ENCODE measurements at places on chromosomes 4 and X.

DNA sequence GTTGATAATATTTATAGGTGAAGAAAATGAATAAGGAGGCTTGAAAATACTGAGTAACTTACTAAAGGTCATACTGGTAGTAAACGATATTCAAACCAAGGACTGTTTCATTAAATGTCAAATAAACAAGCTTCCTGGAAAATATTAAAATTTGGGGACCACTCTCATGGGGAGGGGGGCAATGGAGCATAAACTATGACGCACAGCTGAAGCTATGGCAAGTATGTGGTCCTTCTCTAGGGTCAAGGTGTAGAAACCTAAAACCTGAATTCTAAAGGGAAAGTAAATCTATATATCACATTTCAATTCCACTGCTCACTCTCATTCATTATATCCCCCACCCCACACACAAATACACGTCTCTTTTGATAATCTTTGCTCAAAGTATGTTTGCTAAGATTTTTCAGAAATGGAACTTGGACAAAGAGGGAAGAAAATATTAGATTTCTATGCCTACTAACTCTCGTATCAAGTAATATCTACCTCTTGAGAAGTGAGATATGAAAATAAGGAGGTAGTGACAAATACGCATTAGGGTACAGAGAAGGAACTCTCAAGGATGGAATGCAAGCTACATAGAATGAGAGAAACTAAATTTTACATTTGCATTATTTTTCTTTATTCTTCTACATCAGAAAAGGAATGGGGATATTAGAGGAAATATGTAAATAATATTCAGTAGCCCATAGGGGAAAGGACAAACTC, 84.6 kb downstream of the PDS5A start:
- no peak for DNase-seq

DNA sequence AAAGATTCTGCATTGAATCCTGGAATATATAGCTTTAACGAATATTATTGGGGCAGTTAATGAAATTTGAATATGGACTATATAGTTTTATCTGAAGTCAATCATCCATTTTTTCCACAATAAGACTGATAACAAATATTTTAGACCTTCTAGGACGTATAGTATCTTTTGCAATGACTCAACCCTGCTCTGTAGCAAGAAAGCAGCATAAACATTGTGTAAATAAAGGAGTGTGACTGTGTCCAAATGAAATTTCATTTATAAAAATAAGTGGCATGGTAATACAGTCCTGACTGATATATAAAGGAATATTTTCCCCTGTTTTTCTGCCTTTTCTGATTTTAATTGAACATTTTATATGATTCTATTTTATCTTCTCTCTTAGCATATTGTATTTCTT, 947.7 kb upstream of the SLIT2 start:
- no peak for DNase-seq

GRCh38 chr4:139987502-139987850, 166.5 kb downstream of the MAML3 start:
- DNase-seq, result no peak

DNA sequence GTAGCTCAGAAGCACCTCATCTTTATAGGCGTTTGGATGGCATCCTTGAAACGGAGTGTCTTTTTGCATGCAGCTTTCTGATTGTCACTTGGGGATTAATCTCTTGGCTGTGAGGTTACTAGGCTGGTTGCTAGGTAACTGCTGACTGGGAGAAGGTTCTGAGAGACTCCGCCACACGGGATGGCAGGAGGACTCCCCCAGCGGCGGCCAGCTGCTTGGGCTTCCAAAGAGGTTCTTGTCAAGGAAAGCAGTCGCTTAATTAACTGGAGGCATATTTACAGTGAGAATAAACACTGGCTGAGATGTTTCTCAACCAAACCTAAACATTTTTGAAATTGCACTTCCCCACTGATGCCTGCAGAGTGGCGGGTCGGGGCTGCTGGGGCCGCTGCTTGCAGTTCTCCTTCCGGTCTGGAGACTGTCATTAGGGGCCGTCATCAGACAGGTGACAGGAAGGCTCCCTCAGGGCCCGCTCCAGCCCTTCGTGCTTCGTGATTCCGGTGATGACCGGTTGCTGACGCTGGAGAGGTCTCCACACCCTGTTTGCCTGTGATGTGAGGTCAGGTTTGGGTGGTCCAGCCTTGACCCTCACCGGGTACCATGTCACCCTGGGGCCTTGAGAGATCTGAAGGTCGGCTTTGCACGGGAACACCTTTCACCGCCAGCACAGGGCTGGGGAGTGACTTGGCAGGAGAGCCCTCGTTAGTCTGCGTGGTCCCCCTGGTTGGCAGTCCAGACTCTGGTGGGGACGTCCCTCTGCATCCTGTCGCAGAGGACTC, 9.1 kb downstream of the NSG1 start:
- DNase-seq, result no peak

DNA sequence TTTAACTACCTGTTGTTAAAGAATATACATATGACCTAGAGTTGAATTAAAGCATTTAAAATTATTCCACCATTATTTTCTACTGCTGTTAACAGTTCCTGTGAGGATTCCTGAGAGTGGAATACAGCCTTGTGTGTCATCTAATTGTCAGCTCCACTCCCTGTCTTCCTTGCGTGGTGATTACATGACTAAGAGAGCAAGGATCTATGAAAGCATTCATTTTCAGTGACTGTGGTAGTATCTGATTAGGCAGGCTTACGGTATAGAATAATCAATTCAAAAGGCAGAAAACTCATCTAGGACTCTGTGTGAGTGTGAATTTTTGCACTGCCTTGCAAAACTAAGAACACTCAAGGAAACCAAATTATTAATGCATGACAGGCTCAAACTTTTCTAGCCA, 577.8 kb downstream of the SH3BGRL start:
- no peak for DNase-seq

GRCh38 chr4:138897811-138898226, 117.8 kb upstream of the NOCT start:
- DNase-seq, result no peak

DNA sequence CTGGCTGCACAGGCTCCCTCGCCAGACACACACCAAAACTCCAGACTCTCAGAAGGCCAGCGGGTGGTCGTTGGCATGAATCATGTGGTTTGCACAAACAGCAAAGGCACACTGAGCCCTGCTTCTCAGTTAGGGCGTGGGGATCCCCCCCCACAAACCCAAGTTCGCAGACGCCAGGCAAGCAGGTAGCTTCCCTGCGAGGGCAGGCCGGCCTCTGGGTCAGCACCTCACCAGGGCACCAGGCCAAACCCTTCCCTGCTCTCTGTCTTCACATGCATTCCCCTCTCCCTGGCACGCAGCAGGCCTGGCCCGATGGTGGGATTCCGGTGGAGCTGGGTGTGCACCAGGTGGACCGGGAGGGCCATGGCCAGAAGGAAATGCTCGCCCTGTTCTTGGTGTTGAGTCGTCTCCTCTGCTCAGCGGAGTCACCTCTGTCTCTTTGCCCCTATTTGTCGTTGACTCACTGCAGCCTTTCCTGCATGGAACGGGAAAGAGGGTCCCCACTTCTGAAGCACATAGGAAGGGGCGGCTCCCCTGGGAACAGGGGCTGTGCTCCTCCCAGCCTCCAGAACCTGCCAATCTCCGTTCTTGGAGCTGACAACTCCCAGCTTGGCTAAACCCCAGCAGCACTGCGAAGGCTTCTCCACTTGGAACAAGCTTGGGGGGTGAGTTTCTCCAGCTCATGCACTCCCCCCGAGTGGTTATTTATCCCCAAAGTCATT, 51.4 kb downstream of the SORCS2 start:
- DNase-seq, result no peak

DNA sequence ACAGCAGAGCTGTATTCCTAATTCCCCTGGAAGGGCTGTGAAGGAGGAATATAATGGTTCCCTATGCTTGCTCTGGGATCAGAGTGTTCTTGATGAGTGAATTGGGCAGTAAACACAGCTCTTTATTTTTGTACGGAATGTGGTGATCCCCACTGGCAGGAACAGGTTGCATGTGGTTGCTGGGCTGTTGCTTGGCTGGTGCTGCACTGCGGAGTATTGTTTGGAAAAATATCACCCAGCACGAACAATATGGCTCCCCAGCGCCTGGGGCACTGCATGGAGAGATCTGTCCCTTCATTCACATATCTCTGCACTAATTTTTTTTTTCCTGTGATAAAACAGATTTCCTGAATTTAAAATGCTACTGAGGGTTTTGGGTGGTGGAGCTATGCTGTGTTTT, 119.7 kb downstream of the MGST2 start:
- no peak for DNase-seq

GRCh38 chr4:145351922-145352321, 129.7 kb upstream of the SMAD1 start:
- no peak for DNase-seq

- DNase-seq, result no peak
These were observed 567.9 kb downstream of the INPP4B start for GRCh38 chr4:142278171-142278570.

DNA sequence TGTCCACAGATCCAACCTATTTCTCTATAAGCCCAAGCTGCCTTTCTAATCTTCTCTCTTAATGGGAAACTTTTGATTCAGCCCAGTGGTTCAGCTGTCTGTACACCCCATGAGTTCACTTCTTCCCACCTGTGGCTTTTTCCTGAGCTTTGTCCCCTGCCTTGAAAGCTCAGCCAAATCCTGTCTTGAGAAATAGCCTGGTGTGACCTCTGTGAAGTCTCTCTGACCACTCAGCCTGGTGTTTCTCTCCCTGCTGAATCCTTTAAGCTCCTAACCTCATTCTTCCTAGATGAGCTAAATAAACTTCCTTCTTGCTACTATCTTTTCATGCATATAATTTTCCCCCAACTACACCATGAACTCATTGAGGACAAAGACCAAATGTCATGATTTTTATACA, 15.2 kb upstream of the HERC5 start:
- DNase-seq, result no peak

DNA sequence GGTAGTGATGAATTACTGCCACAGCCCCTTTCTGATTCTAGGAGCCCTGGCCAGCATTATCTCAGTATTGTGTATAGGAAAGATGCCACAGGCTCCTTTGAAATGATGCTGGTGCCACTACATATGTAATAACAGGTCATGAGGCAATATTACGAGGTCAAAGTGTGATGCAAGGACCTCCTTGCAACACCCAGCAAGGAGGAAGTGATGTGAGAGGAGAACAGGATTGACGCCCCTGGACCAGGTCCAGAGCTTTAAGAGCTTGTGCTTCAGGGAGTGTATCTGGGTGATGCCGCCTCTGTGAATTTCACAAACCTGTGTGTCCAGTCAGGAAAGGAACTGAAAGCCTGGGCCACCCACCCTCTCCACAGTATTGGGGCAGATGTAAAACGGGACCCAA, 261.8 kb downstream of the MID1IP1 start:
- no peak for DNase-seq

GRCh38 chr4:132866616-132867015, 282.5 kb upstream of the PCDH10 start:
- DNase-seq, result no peak

DNA sequence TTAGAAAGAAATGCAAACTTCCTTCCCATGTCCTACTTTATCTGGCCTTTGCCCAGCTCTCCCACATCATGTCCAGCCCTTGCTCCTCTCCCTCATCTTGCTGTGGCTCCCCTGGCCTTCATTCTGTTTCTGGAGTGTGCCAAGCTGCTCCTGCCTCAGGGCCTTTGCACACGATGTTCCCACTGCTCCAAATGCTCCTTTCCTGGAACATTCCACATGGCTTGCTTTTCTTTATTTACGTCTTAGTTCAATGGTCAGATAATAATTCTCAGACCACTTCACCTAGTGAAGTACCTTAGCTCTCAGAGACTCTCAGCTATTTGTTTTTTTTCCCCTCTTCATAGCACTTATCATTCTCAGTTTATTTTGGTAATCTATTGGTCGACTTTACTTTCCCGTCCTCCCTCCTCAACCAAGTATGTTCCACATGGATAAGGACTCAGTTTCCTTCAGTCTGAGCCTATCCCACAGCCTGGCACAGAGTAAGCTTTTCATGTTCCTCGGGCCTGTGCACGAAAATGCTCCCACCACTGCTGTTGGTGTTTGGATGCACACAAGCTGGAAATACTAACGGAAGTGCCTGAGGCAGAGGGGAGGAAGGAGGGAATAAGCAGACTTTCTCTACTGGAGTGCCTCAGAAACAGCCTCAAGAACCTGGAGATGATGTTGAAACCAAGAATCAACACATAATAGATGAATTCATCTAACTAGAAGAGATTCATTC, 23.4 kb upstream of the MAP9 start:
- DNase-seq, result no peak

GRCh38 chr4:85860066-85860740, 385.3 kb downstream of the ARHGAP24 start:
- no peak for DNase-seq

GRCh38 chr4:110660755-110661154, 37.9 kb upstream of the PITX2 start:
- DNase-seq, result no peak

- no peak for DNase-seq
These were observed 48.1 kb upstream of the ATXN3L start for GRCh38 chrX:13367950-13368349.

- DNase-seq, result no peak
These were observed 104.5 kb downstream of the AMELX start for GRCh38 chrX:11397680-11398079.

DNA sequence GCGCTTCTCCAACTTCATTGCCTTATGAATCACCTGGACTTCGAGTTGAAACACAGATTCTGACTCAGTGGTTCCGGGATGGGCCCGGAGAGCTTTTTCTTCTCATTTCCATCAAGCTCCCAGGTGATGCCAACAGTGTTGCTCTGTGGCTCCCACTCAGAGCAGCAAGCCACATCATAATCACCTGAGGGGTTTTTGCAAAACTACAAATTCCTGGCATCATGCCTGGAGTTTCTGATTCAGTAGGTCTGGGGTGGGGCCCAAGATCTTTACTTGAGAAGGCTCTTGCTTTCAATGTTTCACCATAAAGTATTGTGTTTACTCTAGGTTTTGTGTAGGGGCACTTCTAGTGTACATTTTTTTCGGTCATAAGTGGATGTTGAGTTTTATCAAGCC, 7.0 kb downstream of the MTM1 start:
- DNase-seq, result no peak

DNA sequence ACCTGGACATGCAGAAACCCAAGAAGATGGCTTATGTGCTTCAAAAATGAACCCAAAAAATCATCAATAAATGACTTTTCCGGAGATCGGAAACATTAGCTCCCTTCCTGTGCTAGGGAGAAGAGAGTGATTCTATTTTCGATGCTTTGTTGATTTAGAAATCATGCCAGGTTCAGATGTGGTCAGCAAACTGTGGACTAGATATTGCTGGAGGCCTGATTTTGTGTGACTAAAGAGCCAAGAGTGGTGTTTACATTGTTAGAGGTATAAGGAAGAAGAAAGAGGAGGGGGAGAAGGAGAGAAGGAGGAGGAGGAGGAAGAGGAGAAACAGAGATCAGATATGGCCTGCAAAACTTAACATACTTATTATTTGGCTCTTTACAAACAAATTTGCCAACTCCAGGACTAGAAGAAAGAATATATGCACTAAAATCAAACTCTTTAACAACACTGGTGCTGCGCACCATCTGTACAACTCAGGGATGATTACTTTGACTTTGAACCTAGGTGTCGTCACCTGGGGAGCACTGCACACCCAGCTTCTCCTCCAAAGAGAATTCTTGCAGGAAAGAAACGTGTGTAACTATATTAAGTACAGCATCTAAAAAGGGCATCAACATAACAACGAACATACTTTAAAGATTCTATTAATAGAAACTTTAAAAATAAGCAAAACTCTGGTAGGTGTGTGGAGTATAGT, 664.9 kb upstream of the LCORL start:
- DNase-seq, result no peak

All from omental fat pad (tissue), 4 donors.